Hematopoietic multipotent progenitor cell treated with erythropoietin and hydrocortisone succinate and interleukin-3 and kit ligand, for 17 days (in vitro differentiated cells): ENCODE measurements at places on chromosomes 1 and 21.

GRCh38 chr1:76033800-76034475, 40.6 kb upstream of the ST6GALNAC3 start:
- DNase-seq: no peak

DNA sequence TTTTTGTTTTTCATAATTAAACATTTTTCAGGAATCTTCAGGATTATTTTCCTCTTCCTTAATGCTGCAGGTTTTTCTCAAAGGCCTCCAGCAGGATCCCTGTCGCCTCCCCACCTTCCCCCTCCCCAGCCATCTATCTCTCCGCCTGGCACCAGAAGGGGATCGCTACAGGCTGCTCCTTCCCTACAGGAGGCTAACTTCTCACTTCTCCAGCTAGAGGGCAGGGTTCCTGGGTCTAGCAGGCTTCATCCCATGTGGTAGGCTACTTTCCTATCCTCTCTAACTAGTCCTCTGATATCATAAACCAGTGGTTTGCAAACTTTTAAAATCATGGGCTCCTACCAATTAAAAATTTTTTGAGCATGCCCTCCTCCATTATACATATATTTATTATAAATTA, 104.1 kb downstream of the KCNN3 start:
- no peak for DNase-seq

GRCh38 chr21:39379986-39380891, 31.4 kb upstream of the HMGN1 start:
- DNase-seq: peak; percentile 88

- DNase-seq: no peak
Observed at GRCh38 chr1:205287767-205288559, 33.6 kb downstream of the NUAK2 start.

DNA sequence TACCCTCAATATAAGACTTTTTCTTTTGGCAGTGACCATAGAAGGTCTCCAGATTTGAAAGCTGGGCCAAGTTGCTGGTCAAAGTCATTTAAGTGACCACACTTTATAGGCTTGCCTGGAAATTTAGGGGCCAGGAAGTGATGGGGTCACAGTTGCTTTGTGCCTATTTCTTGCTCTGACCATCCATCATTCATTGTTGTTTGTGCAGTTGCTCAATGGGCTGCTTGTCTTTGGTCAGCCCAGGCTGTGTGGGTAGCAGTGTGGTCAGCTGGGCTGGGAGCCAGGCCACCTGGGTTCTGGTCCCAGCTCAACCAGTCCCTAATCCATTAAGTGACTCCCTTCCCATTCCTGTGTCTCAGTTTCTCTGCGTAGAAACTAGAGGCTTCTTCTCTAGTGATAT, 2.1 kb upstream of the OTUD7B start:
- no peak for DNase-seq
